ENCODE measurements at places on chromosomes 13 and 19. TPM values are rescaled to one million over a fixed set of nuclear protein-coding genes. Genes with fewer than 3 reads are reported as not detected.
A peak's percentile ranks its signal among the peaks of the same experiment; 100 is the strongest.

DNA sequence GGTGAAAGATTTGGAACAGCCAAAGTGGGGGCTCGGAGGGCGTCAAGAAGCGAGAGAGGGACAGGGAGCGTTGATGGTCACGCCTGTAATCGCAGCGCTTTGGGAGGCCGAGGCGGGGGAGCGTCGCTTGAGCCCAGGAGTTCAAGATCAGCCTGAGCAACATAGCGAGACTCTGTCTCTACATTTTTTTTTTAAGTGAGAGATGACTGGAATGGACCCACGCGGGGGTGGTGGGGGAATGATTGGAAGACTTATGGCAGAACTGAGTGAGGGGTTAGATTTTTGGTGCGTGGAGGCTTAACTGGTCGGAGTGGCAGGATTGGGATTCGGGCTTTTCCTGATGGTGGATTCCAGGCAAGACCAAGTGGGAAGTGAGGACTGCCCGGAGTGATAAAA lies 725 bp downstream of the PSMD8 start:
- H3K36me3 ChIP-seq: peaks cover 17% of the 10 kb centered on the region
- no peaks in the 10 kb centered on the region for H3K27me3 ChIP-seq
- peak overlapping the region; percentile 97 for H3K4me3 ChIP-seq
- H3K27ac ChIP-seq: peak overlapping the region; percentile 98

DNA sequence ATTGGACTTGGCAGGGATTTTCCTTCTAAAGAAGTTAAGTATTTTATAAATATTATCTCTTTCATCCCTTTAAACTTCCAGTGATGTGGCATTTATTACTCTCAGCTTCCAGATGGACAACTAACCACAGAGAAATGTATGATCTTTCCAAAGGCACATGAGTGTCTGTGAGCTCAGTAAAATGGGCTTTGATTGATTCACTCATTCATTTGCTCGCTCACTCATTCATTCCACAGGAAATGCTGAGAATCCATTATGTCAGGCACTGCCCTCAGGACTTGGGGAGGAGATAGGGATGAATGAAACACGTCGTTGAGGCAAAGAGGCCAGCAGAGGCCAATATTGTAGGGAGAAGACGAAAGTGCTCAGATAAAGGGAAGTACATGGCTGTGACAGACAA lies 359.3 kb downstream of the EFNB2 start:
- no peak overlapping the region for H3K4me3 ChIP-seq
- no peak for DNase-seq
- no peak overlapping the region for H3K27ac ChIP-seq
- H3K4me1 ChIP-seq: no peaks in the 10 kb centered on the region

DNA sequence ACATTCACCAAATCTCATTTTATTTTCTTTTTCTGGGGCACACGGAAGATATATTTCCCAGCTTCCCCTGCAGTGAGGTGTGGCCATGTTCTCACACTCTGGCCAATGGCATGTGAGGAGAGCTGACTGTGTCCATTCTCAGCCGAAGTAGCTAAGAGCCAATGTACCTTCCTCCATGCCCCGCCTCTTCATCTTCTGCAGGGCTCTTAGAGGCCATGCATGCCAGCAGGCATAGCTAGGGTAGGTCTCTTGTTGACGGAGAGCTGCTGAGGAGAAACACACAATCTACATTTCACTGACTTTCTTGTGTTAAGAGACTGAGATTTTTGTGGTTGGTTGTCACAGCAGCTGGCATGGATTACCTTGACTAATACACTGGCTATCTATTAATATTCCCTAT lies 9.8 kb upstream of the MICU2 start:
- no peak for DNase-seq
- H3K27ac ChIP-seq: no peak overlapping the region
- no peaks in the 10 kb centered on the region for H3K36me3 ChIP-seq
- H3K4me1 ChIP-seq: no peaks in the 10 kb centered on the region
- peaks cover 14% of the 10 kb centered on the region for H3K27me3 ChIP-seq
- H3K4me3 ChIP-seq: no peak overlapping the region

DNA sequence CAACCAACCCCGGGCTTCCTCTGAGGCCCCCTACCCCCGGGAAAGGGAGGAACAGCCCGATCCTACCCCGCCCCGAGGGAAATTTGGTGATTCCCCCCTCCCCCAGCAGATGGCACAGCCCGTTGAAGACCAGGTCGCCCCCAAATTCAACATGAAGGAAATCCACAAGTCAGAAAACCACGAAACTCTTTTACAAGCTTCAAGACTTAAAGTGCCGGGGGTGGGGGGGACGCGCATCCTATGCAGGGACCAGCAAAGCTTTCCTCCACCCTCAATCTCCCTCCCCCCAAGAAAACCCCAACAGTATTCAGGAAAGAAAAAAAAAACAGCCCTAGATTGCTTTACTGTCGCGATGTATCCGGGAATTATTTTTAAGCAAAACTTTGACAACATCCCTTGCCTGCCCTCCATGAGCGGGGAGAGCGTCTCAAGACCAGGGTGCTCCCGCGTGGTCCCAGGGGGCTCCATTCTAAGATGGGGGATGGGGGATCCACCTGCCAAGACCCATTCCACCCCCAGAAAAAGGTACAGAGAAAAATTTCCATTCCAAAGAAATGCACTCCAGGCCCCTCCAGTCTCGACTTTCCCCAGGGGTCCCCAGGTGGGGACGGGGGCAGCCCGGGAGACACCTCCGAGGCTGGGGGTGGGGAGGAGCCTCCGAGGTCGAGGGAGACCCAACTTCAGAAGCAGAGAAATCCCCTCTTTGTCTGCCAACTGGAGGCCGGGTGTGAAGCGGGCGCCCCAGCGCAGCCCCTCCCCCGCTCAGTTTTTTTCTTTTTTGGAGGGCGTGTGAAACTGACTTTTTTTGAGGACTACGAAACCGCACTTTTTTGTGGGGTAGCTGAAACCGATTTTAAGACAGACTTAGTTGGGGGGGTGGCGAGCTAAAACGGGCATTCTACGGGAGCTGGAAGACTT lies 1.5 kb downstream of the TCF3 start:
- peak overlapping the region; percentile 86 for H3K27ac ChIP-seq
- peaks cover 18% of the 10 kb centered on the region for H3K36me3 ChIP-seq
- H3K4me1 ChIP-seq: peaks cover 21% of the 10 kb centered on the region

DNA sequence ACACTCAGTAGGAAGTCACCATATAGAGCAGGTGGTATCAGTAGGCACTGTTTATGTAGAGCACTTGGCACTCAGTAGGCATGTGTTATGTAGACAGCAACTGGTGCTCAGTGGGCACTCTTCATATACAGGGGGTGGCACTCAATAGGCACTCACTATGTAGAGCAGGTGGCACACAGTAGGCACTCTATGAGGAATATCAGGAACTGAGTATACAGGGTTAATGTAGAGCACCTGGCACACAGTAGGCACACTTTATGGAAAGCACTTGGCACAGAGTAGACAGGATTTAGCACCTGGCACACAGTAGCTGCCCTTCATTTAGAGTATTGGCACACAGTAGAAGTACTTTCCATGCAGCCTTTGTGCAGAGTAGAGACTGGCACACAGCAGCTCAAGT lies 1.1 kb upstream of the CYP4F3 start:
- no peak overlapping the region for H3K27ac ChIP-seq
- no peaks in the 10 kb centered on the region for H3K36me3 ChIP-seq
- H3K27me3 ChIP-seq: peaks cover 29% of the 10 kb centered on the region
- DNase-seq: no peak

DNA sequence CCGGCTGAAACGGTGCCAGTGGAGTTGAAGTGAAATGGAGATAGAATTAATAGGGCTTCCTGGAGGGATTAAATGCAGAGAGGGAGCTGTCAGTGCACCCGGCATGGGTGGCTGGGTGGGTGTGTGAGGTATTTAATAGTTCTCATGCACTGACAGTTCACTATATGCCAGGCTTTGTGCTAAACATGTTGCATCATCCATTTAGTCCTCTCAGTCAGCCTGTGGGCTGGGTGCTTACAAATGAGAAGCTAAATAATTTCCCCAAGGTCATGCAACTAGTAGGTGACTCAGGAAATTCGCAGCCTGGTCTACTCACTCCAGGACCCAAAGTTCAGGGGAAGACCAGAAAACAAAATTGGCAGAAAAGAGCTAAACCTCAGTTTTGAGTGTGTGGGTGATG lies 63.5 kb upstream of the SPATA13 start:
- no peak overlapping the region for H3K27ac ChIP-seq
- H3K27me3 ChIP-seq: no peaks in the 10 kb centered on the region
- H3K4me3 ChIP-seq: peak overlapping the region; percentile 74
- peaks cover 23% of the 10 kb centered on the region for H3K4me1 ChIP-seq
- DNase-seq: no peak

GRCh38 chr13:52405369-52405766 lies 604 bp downstream of the THSD1 start:
- H3K4me1 ChIP-seq: peaks cover 6% of the 10 kb centered on the region
- peaks cover 24% of the 10 kb centered on the region for H3K27me3 ChIP-seq
- H3K36me3 ChIP-seq: no peaks in the 10 kb centered on the region
- DNase-seq: no peak

DNA sequence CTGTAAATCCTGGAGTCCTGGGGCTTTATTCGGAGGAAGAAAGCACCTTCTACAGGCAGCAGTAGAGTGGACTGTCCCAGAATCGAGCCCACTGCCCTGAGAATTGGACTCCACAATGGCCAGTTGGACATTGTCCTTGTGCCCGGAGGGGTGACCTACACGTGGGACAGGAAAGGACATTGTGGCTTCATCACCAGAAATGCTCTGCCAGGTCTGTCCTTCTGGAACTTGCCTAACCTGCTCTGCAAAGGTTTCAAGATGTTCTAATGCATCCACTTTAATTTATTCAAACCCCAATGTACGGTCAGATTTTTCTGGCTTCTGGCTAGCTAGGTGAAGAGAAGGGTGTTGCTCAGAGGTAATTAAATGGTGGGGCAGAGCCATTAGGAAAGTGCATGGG lies 32.4 kb upstream of the SPATA13 start:
- no peak overlapping the region for H3K27ac ChIP-seq
- peaks cover 10% of the 10 kb centered on the region for H3K36me3 ChIP-seq
- H3K27me3 ChIP-seq: peaks cover 6% of the 10 kb centered on the region
- H3K4me1 ChIP-seq: no peaks in the 10 kb centered on the region
- DNase-seq: no peak

- no peak overlapping the region for H3K27ac ChIP-seq
- H3K4me1 ChIP-seq: peaks cover 14% of the 10 kb centered on the region
- peaks cover 20% of the 10 kb centered on the region for H3K36me3 ChIP-seq
- H3K27me3 ChIP-seq: no peaks in the 10 kb centered on the region
Observed at GRCh38 chr13:23778002-23778652, 111.1 kb downstream of the MIPEP start.

DNA sequence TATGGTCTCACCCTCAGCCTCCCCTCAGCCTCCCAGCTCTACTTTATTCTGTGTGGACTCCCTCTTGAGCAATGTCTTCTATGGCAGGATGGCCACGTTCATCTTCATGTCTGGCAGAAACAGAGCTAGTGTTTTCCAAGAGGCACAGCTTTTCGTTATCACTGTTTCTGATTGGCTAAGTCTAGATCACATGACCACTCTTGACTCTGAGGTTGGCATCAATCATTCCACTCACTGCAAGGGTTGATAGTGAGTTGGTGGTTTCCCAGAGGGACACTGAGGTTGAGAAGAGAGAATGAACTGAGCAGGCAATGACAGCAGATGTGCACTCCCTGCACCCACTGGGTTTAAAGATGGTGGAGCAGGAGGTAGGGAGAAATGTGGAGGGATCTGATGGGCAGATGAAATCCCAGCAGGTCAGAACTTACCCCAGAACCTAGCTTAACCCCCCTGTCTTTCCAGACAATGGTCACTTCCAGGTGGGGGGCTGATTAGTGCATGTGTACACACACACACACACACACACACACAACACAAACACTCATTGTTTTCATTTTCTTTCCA lies 26.3 kb upstream of the UQCRFS1 start:
- no peak overlapping the region for H3K27ac ChIP-seq
- no peaks in the 10 kb centered on the region for H3K36me3 ChIP-seq
- H3K4me3 ChIP-seq: no peak overlapping the region
- no peak for DNase-seq

GRCh38 chr19:13881692-13882418 lies 4.9 kb downstream of the NANOS3 start:
- peak overlapping the region; percentile 79 for H3K27ac ChIP-seq
- H3K4me3 ChIP-seq: peak overlapping the region; percentile 57
- H3K4me1 ChIP-seq: peaks cover 47% of the 10 kb centered on the region
- no peak for DNase-seq

DNA sequence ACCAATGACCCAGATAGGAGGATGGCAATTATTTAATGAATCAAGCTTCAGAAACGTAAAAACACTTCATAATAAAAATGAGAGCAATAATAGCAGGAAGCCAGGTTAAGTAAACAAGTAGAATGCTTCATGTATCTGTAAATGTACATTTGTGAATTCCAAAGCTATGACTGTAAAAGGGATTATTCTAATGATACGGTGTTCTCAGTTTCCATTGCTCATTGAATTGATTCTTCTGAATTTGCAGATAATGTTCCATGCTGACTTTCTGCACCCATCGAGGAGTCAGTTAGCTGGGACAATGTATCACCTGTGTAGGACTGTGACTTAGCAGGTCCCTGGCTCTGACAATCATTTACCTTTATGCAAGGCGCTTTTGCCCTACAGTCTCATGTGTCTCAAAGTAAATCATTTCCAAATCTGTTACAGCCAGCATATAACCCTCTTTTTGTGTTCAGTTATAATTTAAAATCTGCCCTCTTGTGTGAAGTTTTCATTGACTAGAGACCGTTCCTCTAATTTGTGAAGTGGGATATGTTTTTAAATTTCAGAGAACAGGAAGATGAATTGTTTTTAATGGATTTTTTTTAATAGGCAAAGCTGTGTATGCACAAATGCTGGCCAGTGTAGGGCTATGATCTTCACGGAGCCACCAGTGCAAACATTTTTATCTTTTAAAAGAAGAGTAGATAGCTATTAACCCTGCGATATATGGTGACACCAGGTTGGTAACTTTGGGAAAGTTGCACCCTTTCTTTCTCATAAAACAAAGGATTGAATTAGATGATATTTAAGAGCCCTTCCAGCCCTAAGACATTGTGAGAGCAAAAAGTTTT lies 267.1 kb downstream of the KLF5 start:
- DNase-seq: no peak
- H3K27ac ChIP-seq: no peak overlapping the region
- H3K4me3 ChIP-seq: no peak overlapping the region
- no peaks in the 10 kb centered on the region for H3K4me1 ChIP-seq
- no peaks in the 10 kb centered on the region for H3K27me3 ChIP-seq
- no peaks in the 10 kb centered on the region for H3K36me3 ChIP-seq

- DNase-seq: no peak
- H3K27me3 ChIP-seq: no peaks in the 10 kb centered on the region
- peak overlapping the region; percentile 51 for H3K4me3 ChIP-seq
Observed at GRCh38 chr19:53876651-53877224, 5.3 kb upstream of the PRKCG start.

Gene COX7A1
- total RNA-seq: not detected

Gene CXCL17
- not detected for total RNA-seq

Gene ZNF728
- total RNA-seq: not detected

Gene ZNF331
- 60.9 TPM for total RNA-seq

Gene KIR2DL4
- not detected for total RNA-seq

Gene SYNGR4
- not detected for total RNA-seq

Gene SYCN
- not detected for total RNA-seq

Gene SUGP1
- total RNA-seq: 97.0 TPM

Gene CACNG6
- total RNA-seq: not detected

Gene KCNN4
- total RNA-seq: 92.9 TPM
